Posterior cingulate gyrus (tissue), 11 donors: ENCODE measurements at places on chromosomes 11 and 22.

DNA sequence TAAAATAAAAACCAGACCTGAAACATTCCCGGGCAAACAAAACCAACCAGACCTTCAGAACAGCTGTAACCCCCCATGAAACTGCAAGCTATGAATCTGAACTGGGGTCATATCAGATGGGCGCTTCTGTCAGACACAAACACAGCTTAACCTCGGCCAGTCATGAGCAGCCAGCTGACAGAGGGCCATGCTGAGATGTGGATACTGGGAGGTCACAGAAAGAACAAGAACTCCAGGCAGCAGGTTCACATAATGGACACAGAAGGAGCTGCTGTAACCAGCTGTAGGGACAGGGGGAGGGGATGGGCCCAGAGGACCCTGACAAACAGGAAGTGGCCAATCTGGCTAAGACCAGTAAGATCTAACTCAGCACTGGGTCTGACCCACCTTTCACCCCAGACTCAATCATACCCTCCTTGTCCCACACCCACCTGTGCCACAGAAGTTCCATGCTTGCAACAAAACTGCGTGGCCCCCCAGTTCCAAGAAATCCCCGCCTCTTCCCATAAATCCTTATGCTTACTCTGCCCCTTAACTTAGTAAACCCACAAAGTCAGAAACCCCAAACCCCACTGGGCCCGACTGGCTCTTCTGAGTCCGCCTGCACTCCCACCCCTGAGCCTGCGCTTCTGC lies 4.0 kb downstream of the APOL4 start:
- DNase-seq = no peak

- no peak for DNase-seq
Observed at GRCh38 chr22:32044913-32045312, 1.9 kb downstream of the SLC5A1 start.

DNA sequence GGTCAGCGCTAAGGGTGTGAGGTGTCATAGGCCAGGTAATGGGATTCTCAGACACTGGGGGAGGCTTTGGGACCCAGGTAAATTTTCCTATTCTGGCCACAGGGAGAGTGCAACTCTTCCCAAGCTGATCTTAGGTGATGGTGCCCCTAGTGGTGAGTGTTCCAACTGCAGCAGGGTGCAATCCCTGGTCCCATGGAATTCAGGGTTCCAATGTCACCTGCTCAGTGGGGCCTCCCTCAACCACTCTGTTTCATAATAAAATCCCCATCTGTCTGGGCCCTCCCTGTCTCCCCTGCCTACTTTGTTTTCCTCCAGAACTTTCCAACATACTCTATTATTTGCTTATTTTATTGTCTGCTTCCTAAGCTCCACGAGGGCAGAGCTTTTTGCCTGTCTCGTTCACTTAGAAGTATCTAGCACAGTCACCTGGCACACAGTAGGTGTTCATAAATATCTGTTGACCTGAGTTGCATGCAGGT lies 2.9 kb upstream of the SGSM1 start:
- DNase-seq = peak; percentile 36

DNA sequence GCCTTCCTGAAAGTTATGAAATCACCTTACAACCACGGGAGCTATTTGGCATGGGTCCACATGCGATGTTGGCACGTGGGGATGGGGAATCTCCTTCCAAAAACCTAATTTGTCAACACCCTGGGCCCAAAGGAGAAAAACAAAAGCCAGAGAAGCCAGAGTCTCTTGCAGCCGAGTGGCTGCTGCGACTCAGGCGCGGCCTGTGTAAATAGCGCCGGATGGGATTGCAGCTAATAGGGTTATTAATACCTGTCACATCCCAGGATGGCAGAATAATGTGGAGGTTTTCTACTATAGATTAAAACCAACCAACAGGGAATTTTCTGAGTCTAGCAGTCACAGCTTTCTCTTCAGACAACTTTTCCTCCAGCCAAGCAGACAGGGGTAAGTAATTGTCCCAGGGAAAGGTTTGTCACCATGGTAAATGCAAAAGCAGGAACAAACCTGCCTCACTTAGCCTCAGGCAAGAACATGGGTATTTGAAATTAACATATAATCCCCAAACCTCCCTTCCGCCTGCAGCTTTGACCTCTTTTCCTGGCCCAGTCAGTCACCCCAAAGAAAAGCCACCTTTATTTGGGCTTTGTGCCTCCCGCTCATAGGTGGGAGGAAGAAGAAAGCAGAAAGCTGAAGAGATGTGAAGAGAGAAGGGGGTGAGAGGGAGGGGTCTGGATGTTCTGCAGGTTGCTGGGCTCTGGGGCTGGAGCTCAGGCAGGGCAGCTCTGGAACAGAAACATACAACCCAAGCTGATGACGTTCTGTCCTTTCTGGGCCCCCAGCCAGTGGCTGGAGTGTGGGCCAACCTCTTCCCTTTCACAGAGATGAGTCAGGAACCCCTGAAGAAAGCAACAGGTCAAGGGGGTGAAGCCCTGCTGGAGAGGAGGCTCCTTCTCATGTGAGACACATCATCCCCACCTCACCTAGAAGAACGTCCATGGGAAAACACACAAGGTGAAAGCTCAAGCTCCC lies 376.5 kb downstream of the NXPE2 start:
- no peak for DNase-seq

DNA sequence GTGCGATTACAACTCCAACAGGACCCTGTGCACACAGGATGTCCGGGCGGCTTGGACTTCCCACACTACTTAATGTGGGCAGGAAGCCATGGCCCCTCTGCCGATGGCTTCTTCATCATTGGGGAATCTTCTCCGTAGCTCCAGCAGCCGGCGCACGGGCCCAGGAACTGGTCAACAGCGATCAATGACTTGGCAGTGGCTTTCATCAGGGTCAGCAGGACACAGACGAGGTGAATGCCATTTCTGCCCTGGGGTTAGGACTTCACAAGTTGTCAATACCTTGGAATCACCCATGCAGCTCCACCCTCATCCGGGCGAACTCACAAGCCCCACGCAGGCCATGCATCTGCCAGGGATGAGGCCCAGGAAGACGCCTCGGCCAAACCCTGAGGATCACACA lies 645.7 kb downstream of the BRD1 start:
- DNase-seq = peak; percentile 66

DNA sequence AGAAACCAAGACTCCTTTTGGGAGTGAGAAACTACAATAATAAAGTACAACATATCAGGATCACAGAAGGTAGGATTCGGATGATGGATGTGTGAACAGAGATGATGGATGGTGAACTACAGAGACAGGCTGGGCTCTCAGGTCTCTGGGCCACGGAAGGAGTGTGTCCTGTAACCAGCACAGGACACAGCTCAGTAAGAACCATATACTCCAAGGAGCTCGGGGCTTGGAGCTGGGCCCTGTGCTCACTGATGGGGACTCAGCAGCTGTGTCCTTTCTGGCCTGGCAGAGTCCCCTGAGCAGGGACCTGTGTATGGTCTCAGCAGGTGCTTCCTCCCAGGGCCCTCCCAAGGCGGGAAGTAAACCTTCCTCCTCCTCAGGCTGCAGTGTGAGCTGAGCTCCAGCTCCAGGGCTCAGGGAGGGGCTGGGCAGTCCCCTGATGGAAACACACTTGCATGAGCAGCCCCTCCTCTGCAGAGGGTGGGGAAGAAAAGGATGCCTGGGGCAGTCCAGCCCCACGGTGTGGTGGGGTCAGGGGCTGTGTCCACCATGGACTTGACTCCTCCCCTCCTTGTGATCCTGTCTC lies 39.8 kb upstream of the TOP3B start:
- no peak for DNase-seq

GRCh38 chr22:27885977-27886842 lies 32.8 kb downstream of the PITPNB start:
- DNase-seq = peak; percentile 15

- DNase-seq = no peak
Observed at GRCh38 chr22:26953012-26953883, 295.9 kb downstream of the MIAT start.

- no peak for DNase-seq
Observed at GRCh38 chr11:37905707-37906417, 1307.8 kb upstream of the RAG2 start.

DNA sequence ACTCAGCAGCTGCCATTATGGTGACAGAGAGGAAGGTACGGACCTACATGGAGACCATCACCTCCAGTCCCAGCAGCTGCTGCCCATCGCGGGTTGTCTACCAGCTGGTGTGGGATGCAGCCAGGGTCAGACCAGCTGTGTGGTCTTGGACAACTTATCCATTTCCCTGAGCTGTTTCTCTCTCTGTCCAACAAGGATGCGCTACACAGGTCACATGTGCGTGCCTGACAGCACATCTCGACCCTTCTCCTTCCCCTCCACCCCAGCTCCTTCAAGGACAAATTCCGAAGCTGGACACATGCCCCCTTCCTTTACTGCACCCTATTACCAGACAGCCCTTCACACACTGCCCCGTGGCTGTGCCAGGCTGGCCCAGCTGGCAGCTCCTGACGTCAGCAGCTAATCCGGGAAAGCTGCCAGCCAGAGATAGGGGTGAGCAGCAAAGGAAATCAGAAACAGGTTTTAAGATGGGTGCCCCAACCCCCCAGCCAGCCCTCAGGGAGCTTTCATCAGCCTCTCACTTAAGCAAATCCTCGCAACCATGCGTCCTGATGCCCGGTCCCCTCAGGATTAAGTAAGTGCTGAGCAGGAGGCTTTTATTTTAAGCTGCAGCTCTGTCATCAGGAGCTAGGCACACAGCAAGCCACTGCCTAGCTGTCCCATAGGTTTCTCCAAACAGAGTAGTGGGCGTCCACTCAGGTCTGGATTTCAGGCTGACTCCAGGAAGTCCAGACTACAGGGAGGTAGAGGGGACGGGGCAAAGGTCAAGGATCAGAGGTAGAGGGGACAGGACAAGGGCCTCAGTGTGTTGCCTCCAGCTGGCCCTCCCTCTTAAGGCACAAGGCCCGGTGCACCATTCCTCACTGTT lies 20.3 kb downstream of the TEF start:
- peak; percentile 95 for DNase-seq

- no peak for DNase-seq
Observed at GRCh38 chr11:101346591-101346990, 217.0 kb upstream of the PGR start.

DNA sequence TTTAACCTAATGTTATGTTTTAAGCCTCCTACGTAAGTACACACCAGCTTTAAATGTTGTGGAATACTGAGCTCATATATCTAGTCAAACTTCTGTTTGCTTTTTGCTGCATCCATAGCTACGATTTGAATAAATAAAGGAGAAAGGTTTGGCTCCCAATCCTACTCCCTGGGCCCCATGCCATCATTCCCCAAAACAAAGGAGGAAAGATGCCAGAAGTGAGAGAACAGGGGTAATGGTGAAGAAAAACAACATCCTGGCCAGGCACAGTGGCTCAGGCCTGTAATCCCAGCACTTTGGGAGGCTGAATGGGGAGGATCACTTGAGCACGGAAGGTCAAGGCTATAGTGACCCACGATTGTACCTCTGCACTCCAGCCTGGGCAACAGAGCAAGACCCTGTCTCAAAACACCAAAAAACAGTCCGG lies 26.5 kb downstream of the SCGB1A1 start:
- DNase-seq = no peak

GRCh38 chr22:20090730-20091240 lies 10.7 kb downstream of the DGCR8 start:
- no peak for DNase-seq

GRCh38 chr22:46054091-46055073 lies 77.4 kb upstream of the WNT7B start:
- peak; percentile 73 for DNase-seq

DNA sequence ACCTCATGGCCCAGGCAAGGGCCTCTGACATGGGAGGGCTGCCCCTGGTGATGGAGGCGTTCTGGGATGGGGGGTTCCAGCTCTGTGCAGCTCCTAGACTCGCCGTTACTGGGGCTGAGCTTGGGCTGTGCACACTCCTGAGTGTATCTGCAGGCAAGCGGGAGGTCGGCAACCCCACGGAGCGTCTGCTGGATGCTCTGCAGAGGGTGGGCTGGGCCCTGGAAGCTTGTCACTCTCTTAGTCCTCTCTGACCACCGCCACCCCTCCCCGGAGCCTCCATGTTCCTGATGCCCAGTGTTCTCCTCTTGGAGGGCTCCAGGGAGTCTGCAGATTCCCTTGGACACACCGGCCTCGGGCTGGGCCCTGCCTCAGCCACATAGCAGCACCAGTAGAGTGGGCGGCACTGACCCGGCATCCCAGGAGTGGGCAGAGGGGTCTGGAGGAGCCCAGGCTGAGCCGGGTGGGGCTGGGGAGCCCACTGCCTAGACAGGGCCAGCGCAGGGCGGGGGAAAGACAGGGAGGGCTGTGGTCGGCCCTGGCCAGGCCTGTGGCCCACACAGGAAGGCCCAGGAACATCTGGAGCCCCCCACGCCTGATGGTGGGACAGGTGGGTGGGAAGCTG lies 20.6 kb upstream of the MUC5B start:
- peak; percentile 6 for DNase-seq

GRCh38 chr11:96155627-96156378 lies 187.2 kb downstream of the MAML2 start:
- peak; percentile 84 for DNase-seq

DNA sequence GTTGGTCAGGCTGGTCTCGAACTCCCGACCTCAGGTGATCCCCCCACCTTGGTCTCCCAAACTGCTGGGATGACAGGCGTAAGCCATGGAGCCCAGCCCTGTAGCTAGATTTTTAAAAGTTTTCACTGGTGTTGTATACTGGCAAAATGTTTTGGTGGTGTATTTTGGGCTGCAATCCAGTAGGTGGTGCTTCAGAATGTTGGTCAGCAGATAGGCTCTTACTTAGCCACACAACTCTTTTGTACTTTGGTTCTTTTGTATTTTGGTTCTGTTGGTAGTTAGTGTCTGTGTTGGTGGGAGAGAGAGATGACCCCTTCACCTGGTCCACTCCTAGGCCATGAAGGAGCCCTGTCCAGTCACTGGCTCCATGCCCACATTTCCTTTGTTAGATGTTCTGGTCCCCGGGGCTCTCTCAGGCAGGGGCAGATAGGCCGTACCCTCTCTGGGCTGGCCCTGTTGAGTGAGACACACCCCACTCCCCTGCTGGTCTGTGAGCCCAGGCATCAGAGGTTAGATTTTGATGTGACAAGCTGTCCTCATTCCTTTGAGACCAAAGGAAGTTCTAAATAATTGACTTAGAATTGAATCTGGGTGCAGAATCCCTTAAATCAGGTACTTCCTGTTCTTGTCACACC lies 123.8 kb downstream of the DDX10 start:
- no peak for DNase-seq

GRCh38 chr11:22079133-22079872 lies 113.6 kb upstream of the ANO5 start:
- DNase-seq = no peak

GRCh38 chr22:29200901-29201300 lies 4.8 kb upstream of the EMID1 start:
- DNase-seq = no peak

- no peak for DNase-seq
Observed at GRCh38 chr11:17020831-17021230, 6.6 kb upstream of the PLEKHA7 start.

DNA sequence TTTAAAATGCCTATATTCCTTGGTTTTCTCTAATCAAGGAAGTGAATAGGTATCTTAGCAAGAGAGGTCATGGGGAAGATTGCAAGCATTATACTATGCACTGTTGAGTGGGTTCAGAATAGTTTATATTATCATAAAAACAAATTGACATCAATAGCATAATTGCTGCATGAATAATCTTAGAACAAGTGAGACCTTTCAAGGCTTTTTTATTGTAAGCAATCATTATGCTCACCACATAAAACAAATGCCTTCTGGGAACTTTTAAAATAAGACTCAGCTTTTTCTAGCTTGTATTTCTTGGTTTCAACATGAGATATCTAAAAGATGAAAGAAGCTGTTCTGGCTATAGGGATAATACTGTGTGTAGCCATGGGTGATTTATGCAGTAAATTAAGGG lies 135.6 kb upstream of the ZC3H12C start:
- no peak for DNase-seq

GRCh38 chr22:43529934-43530333 lies 118.1 kb downstream of the MPPED1 start:
- no peak for DNase-seq
